ENCODE measurements at places on chromosomes 7 and 10.

GRCh38 chr7:132276976-132277725, 299.1 kb downstream of the PLXNA4 start:
- DNase-seq: no peak

- DNase-seq: no peak
Measured at GRCh38 chr10:118356628-118357027, 14.5 kb upstream of the FAM204A start.

- no peak for DNase-seq
Measured at GRCh38 chr10:109851616-109852474, 71.5 kb downstream of the XPNPEP1 start.

GRCh38 chr10:72223743-72224101, 7.6 kb upstream of the ASCC1 start:
- DNase-seq: no peak

- DNase-seq: no peak
Measured at GRCh38 chr7:27224983-27225934, 17.3 kb upstream of the EVX1 start.

GRCh38 chr10:60358282-60358681, 31.4 kb downstream of the ANK3 start:
- DNase-seq: no peak

DNA sequence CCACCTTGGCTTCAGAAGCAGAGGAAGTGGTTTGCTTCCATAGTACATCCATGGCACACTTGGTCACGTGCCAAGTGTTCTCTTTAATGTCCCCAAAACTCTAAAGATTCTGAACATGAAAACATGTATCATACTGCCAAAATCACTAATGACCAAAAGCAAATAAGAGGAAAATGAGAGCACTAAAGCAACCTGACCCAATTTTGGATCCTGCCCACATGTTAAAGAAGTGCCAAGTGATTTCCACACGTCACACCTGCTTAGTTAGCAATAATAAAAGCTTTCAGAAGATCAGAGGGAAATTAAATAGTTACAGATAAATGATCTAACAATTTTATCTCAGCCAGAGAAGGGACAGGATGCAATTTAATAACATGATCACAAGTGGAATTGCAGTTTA, 1170.0 kb downstream of the XPNPEP1 start:
- DNase-seq: no peak

DNA sequence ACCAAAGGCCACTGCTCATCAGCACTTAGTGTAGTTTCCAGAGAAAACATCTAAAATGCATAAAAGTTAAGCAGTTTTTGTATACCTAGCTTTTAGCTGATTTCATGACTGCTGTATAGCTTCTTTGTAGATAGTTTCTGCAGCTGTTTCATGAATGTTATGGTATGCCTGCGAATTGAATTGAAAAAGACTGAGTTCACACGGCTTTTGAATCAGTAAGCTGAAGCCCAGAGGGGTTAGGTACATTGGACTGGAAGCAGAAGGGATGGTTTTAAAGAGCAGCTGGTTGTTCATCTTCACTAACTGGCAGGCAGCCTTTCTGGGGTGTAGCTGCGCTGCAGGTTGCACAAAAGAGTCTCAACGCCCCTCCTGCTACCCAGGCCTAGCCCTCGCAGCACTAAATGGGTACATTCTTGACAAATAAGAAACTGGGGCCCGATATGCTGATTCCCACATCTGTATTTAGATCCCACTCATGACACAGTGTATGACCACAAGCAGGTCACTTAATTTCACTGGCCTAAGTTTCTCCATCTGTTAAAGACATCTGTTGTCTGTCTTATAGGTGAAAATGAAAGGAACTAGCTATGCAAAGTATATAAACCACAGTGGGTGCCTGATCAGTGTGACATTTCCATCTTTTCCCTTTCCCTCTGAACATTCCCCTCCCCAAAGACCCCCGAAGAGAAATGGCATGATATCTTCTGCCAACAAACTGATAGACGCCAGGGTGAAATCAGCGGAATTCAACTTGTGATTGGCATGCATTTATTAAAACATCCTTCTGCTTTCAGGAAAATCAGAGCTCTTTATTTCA, 85.9 kb upstream of the AGBL3 start:
- no peak for DNase-seq

GRCh38 chr7:20784388-20785156, 2.1 kb downstream of the SP8 start:
- no peak for DNase-seq

- DNase-seq: no peak
Measured at GRCh38 chr10:109914966-109915365, 8.3 kb downstream of the XPNPEP1 start.

DNA sequence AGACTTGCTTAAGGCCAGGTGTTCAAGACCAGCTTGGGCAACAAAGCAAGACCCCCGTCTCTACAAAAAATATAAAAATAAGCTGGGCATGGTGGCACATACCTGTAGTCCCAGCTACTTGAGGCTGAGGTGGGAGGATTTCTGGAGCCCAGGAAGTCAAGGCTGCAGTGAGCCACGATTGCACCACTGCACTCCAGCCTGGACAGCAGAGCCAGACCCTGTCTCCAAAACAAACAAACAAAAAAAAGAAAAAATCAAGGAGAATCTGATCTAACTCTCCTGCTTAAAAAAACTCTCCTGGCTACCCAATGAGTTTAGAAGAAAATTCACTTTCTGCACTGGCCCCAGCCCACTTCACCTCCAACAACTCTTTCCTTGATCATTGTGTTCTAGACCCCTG, 1.9 kb upstream of the KPNA7 start:
- no peak for DNase-seq

GRCh38 chr7:139916717-139917395, 87.8 kb downstream of the TBXAS1 start:
- no peak for DNase-seq

DNA sequence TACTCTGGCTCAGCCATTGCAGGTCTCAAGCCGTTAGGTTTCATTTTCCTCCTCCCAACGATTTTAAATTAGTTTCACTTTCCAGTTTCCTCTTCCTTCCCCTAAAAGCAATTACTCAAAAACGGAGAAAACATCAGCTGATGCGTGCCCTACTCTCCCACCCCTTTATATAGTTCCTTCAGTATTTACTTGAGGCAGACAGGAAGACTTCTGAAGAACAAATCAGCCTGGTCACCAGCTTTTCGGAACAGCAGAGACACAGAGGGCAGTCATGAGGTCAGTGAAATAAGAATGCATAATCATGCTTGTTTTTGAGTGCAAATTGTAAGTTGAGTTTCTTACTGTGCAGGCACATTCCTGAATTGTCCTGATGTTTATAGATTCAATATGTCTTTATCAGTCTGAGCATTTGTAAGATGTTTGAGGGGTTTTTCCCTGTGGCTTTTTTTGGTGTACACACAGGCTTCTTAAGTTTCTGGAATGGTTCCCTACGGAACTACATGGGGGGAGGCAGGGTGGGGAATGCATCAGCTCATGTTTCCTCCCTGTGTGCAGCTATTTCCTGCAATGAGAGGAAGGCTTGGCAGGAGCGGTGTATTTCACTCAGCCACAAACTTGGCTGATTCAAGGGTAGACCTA, at the start of gene IFIT3:
Gene IFIT3 (plus strand): TSS at position 195 of the 639 bp plus-strand sequence. CDS start 77 bp downstream, at position 272.
- DNase-seq: no peak

DNA sequence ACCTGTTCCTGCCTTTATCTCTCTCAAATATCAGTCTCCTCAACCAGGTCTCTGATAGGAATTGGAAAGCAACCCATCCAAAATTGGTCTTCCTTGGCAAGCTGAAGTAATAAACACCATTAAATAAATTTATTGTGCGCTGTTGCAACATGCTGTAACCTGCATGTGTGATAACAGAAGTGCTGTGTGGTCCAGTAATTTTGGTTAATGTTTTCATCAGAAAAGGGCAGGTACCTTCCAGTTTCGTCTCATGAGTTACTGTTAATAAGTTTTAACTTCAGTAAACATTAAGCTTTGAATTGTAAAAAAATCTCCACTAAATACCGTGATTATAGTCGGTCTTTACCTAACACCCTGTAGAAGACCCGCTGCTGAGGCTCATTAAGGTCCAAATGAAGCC, 624.7 kb downstream of the TNS3 start:
- no peak for DNase-seq

GRCh38 chr7:7756577-7756976, 38.2 kb upstream of the RPA3 start:
- no peak for DNase-seq

- no peak for DNase-seq
Measured at GRCh38 chr10:95865814-95866466, 41.8 kb upstream of the CC2D2B start.

- no peak for DNase-seq
Measured at GRCh38 chr7:36732806-36733205, 8.5 kb upstream of the AOAH start.

GRCh38 chr10:97590748-97591495, 1.4 kb downstream of the C10orf62 start:
- no peak for DNase-seq

GRCh38 chr7:18018296-18019215, 9.1 kb downstream of the PRPS1L1 start:
- no peak for DNase-seq

DNA sequence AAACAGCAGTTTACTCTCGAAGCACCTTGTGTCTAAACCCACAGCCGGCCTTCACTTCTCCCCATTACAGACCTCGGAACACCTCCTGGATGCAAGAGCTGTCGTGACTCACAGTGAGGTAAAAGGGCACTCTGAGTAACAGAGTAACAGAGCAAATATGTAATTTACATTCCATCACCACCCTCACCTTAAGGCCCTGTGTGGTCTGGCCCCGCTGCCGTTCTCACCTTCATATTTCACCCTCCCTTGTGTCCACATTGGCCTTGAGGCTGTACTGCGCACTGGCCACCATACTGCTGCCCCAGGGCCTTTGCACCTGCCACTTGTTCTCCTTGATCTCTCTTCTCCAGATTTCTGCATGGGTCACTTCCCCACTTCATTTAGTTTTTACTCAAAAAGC, 12.6 kb downstream of the FFAR4 start:
- no peak for DNase-seq

DNA sequence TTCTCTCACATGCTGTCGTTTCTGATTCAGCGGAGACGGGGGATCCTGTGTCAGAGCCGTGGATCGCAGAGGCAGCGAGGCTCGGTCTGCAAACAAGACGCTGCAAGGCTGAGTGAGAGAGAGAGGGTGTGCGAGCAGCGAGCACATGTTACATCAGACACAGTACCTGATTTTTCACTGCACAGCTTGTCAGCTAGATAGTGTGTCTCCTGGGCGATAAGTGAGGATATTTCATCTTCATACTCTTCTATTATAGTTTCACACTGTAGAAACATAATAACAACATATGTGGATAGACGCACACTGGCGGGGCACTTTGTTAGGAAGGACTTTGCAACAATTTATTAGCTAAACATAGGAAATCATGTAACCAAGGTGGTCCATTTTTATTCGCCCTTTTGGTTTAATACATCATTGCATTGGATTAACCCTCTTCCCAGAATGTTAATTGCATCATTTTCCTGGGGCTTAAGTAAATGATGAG, 39.5 kb downstream of the CNPY1 start:
- DNase-seq: no peak

- DNase-seq: no peak
Measured at GRCh38 chr7:30076411-30076810, 48.2 kb downstream of the PLEKHA8 start.

DNA sequence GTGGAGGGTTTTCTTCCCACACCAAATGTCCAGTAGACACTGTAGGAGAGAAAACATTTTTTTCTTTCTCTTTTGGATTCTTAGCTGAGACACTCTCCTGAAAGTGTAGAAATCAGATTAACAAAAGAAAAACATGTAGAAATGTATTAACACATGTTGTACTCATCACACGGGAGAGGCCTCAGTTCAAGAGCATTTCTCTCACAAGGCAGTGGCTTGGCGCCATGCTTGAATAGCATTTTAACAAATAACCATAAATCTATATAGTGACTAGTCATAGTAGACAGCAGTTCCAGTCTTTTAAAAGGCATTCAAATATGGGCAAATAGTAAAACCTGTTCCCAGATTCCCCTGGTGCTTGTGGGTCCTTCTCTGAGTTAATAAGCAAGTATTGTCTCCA, 38.3 kb upstream of the GHITM start:
- no peak for DNase-seq

DNA sequence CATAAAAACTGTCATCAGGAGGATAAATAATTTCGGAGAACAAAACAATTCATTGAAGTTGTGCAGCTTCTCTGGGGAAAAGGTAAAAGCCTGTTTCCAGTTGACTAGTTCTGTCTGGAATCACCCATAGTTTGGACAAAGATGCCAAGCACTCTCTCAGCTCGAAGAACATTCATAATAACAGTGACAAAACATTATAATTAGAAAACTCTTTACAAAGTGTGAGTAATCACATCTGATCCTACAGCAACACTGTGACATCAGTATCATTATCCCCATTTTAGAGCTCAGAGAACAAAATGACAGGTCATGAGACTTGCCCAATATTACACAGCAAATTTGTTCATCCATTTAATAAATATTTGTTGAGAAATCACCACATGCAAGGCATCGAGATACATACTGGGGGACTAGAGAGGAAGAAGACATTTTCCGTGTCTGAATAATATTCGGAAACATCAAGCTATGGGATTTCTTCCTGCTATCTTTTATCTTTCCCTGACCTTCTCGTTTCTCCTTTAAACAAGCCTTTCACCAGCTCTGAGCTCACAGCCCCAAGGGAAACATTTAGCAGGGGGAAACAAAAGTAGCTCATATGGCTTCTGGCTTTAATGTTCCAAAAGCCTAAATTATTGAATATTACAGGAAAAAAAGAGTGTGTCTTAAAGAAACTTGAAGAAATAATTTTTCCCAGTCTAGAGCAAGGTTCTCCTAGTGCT, 123.3 kb upstream of the GHITM start:
- no peak for DNase-seq

DNA sequence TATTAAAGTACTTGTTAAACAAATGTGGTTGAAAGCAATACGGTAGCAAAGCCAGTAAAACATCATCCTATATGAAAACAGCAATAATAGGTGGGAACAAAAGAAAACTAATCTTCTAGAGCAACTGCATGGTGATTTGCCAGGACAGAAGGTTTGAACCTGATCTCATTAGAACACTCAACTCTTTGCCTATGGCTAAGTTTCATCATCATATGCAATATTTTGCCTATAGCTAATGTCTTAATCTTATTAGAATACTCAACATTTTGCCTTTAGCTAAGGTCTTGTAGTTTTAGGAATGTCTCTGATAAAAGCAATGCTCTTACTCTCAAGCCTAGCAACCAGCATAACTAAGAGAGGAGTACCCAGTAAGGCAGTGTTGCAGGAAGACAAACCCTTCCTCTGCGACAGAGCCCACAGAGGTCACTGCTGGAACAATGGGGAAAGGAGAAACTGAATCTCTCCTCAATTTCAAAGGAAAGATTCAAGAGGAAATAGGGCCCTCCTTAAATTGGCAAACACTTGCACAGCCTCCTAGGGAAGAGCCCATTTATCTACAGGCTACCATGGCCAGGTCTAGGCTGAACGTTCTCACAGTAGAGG, 38.3 kb downstream of the CADPS2 start:
- no peak for DNase-seq

GRCh38 chr7:1733908-1734730, 64.0 kb downstream of the ELFN1 start:
- DNase-seq: no peak

All from activated CD4-positive, alpha-beta T cell treated with anti-CD3 and anti-CD28 coated beads, Interleukin-2, amount 50 U/mL, for 48 hours (primary cell).